ENCODE measurements at places on chromosomes 16 and 17. TPM values are rescaled to one million over a fixed set of nuclear protein-coding genes. Genes with fewer than 3 reads are reported as not detected.

Gene TMEM95
- not detected for total RNA-seq

Gene NUP93
- total RNA-seq, result 150 TPM

Gene AURKB
- 88.7 TPM for total RNA-seq

Gene ZNF597
- 2.6 TPM for total RNA-seq

Gene EPOP
- total RNA-seq, result 56.5 TPM

Gene PRSS33
- total RNA-seq, result not detected

Gene MYH8
- total RNA-seq, result not detected

Gene RECQL5
- total RNA-seq, result 34.1 TPM

Gene PABPN1L
- total RNA-seq, result not detected

Gene PGP
- 37.7 TPM for total RNA-seq
